GM13976 (cell line): ENCODE measurements at places on chromosomes 6 and 20.

GRCh38 chr20:35006009-35006408 lies 50.3 kb downstream of the MYH7B start:
- DNase-seq = no peak

- DNase-seq = no peak
Observed at GRCh38 chr6:29403801-29404200, 8.4 kb downstream of the OR12D2 start.

DNA sequence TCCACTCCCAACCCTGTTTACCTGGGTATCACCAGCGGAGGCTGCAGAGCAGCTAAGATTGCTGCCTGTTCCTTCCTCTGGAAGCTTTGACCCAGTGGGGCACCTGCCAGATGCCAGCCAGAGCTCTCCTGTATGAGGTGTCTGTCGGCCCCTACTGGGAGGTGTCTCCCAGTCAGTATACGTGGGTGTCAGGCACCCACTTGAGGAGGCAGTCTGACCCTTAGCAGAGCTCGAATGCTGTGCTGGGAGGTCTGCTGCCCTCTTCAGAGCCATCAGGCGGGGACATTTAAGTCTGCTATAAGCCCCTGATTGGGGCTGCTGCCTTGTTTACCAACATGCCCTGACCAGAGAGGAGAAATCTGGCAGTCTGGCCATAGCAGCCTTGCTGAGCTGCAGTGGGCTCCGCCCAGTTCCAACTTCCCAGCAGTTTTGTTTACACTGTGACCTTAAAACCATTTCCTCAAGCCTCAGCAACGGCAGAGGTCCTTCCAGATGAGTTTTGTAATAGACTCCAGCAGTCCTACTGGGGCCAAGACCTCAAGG lies 2.8 kb downstream of the RAET1E start:
- no peak for DNase-seq

- no peak for DNase-seq
Observed at GRCh38 chr6:95519228-95520037, 57.9 kb upstream of the MANEA start.

- no peak for DNase-seq
Observed at GRCh38 chr6:154356113-154356512, 490 bp downstream of the IPCEF1 start.

DNA sequence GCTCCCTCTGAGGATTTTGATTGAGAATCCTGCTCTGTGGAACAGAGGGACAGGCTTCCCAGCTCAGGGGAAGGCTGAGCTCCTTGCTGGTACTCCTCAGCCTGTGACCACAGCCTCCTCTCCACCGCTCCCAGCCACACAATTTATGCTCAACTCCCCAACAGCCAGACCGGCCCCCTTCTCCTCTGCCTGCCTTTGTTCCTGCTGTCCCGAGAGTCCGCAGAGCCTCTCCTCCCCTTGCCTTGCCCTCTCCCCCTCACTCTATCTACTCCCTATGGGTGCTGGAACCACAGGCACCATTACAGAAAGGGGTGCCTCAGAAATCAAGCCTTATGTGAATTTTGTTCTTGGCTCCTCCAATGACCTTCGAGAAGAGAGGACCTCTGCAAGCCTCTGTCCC lies 15.9 kb downstream of the MAP1LC3A start:
- DNase-seq = no peak

DNA sequence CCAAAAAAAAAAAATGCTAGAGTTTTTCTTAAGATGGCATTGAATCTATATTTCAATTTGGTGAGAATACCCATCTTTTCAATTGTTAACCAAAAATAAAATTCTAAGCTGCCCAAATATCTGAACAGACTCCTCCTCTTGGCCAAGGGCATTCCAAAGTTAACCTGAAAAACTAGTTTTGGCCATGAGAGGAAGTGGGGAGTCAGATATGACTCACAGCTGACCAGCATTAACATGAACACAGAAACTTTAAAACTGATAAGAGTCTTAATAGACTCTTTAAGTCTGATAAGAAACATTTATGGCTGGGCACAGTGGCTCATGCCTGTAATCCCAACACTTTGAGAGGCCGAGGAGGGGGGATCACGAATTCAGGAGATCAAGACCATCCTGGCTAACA lies 171.3 kb downstream of the FAXC start:
- DNase-seq = no peak

- DNase-seq = no peak
Observed at GRCh38 chr6:136070815-136071214, 179.3 kb downstream of the MTFR2 start.

- no peak for DNase-seq
Observed at GRCh38 chr6:101539510-101540245, 146.2 kb downstream of the GRIK2 start.

- DNase-seq = no peak
Observed at GRCh38 chr6:163490826-163491577, 76.5 kb downstream of the QKI start.
